ENCODE measurements at places on chromosomes 4 and X.

- no peak for DNase-seq
These were observed 308 bp upstream of the TLR2 start for GRCh38 chr4:153683763-153684181.

- no peak for DNase-seq
These were observed 143.1 kb upstream of the BCOR start for GRCh38 chrX:40240844-40241243.

DNA sequence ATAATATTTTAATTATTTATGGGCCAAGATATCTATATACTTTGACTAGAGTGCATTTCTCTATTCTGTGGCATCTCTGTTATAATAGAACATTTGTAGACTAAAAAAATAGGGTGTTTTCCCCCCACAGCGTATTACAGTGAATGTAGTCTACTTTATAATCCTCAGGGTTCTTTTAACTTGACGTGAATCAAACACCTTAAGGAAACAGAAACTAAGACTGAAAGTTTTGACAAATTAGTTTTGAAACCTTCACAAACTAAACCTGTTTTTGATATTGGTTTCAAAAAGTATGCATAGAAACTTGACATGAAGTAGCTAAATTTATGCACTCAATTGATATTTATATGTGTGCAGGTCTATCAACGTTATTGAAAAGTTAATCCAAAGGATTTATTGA, 1963.1 kb upstream of the TENM3 start:
- no peak for DNase-seq

- DNase-seq = no peak
These were observed 18.8 kb upstream of the RPL34 start for GRCh38 chr4:108601532-108601931.

DNA sequence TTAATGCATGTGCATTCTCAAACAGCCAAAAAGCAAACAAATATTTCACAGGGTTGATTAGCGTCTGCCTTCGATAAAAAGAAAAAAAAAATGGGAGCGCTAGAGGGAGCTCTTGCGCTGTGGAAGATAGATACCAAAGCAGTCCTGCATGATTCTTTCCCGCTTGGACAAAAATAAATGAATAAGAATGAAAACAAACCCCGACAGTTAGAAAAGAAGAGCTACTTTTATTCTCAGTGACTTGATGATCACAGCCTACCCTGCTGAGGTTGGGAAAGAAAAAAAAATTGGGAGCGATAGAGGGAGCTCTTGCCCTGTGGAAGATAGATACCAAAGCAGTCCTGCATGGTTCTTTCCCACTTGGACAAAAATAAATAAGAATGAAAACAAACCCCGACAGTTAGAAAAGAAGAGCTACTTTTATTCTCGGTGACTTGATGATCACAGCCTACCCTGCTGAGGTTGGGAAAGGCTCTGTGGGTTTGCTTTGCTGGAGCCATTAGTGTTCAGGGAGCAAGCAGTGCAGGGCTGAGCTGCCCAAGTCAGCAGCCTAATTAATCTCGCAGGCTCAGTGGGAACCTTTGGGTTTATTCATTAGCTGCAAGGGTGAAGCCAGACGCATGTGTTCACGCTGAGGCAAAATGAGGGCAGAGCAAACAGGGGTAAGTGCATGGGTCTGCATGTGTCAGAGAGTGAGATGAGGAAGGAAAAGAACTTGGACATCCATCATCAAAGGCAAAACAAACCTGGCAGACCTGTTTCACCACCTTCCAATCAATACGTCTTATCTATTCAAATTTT, 249.3 kb upstream of the PRKX start:
- DNase-seq = no peak

DNA sequence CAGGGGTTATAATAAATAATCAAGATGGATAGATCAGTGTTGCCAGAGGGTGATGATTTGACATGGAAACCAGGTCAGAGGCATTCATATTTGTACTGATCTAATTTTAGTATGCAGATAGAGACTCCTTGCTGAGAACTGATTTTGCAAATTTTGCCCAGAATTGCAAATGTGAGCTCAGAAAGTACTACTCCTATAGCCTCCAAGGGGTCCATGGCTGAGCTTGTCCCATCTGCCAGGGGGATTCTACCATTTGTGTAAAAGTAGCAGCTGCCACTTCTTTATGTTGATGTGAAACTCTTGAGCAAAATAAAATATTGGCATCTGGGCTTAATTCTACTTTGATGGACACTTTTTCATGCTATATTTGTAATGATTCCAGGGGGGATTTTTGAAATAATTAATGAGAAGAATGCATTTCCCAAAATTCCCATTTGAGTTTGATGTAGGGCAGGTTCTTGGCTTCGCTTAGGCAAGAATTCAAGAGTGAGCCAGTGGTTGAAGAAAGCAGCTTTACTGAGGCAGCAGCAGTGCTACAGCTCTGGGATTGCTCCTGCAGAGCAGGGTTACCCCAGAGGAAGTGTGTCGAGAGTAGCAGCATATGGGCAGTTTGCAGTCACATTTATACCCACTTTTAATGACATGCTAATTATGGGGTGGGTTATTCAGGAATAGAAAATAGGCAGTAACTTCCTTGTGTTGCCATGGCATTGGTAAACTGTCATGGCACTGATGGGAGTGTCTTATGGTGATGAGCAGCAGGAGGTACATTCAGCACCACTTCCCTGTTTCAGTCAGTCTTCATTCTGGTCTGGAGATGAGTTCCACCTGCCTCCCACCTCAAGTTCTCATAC, 38.7 kb upstream of the DCLK2 start:
- DNase-seq = no peak

DNA sequence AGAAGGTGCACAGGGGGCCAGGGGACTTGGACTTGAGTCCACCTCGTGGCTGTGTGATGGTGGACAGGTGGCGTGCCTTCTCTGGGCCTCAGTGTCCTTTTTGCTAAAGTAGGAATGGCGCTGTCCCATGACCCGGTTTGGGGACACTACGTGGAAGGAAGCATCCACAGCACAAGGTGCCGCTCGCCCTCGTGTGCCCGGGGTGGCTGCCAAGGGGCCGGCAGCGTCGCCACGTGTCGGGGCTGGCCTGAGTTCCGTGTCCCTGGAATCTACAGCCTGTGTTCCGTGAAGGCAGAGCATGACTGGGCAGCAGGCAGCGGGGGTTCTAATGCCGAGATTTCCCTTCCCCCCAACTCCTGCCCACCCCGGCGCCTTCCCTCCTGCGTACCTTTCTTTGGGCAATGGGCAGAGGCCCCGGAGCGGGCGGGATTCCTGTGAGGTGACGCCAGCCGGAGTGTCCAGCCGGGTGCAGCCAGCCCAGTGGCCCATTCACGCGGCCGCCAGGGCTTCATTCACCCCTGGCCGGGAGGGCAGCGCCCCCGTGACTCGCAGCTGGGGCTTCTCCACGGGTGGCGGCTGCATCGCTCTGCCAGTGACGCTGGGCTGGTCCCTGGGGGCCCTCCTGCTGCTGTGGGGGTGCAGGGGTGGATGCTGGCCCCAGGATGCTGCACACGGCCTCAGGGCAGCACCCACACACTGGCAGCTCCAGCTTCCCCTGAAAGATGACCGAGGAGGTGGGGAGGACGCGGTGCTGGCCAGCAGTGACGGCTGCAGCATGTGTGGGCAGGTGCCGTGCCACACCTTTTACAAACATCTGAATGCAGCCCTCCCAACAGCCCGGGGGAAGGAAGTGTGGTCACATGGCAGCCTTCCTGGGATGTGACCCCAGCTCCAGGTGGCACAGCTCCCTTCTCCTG, 21.2 kb downstream of the DOK7 start:
- peak; percentile 85 for DNase-seq

DNA sequence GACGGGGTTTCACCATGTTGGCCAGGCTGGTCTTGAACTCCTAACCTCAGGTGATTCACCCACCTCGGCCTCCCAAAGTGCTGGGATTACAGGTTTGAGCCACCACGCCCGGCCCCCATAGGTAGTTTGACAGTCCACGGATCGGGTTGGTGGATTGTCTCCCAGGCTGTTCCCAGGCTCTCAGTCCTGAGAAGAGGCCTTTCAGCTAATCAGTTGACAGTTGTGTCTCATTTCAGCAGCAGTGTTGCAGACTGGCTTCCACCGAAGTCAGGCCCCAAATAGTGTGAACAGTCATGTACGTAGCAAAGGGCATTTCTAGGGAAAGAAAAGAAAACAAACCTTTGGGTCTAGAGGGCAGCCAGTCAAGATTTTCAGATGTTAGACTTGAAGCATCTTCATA, 102.4 kb upstream of the TLR3 start:
- DNase-seq = no peak

- no peak for DNase-seq
These were observed 1153.0 kb upstream of the INTU start for GRCh38 chr4:126479709-126480108.

GRCh38 chr4:72326692-72327632, 242.1 kb downstream of the ADAMTS3 start:
- DNase-seq = no peak

DNA sequence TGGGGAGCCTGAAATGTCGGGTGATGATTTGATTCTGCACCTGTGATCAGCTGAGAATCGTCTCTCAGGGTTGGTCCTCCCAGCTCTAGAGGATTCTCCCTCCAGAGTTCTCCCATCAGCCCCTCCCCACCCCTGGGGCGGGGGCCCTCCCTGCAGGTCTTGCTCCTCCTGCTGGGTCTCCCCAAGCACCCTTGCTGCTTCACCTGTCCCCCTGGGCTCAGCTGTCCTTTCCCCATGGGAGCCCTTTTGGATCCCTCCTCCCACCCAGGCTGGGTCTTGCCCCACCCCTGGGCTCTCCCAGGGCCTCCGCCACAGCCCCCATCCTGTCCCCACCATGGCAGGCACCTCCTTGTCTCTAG, 22.2 kb downstream of the PSAPL1 start:
- DNase-seq = no peak

DNA sequence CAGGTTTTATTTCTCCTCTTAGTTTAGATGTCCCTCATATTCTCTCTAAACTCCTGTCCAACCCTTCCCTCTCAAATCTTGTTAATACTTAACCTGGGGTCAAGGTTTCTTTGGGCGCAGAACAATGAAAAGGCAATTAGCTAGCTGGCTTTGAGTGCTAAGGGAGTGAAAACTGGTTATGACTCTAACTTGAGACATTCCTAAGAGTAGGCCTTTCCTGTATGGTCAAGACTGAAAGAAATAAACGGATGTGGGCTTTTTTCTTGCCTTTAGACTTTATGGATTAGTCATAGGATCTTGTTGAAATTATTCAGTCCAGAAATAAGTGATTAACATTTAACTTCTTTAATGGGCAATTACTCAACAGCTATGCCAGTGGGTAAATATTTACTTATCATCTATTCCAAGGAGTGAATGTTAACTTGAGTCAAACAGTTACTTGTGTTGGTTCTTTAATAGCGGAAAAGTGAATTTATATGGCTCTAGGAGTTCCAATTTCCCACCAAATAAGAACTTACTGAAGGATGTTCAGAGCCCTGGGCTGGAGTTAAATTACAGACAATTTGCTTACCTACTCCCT, 141.7 kb upstream of the SCML1 start:
- no peak for DNase-seq

- DNase-seq = no peak
These were observed 240.2 kb downstream of the RAPGEF2 start for GRCh38 chr4:159343116-159343515.

DNA sequence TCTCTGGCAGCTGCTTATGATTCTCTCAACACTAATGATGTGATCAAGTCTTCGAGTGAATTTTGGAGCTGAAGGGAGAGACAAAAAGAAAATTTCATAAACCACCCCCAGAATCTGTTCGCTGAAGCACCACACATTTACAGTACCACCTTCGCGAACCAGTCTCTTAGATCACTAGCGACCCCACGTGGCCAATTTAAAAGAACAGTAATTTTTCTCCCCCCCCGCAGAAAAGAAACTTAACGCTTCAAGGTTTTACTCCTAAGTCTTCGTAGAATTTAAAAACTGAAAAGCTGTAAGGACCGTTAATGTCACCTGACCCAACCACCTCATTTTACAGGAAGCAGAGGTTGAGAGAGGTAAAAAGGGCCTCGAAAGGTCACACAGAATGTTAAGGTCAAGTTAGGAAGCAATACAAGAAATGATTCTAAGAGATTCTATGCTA, 187.5 kb downstream of the QDPR start:
- no peak for DNase-seq

DNA sequence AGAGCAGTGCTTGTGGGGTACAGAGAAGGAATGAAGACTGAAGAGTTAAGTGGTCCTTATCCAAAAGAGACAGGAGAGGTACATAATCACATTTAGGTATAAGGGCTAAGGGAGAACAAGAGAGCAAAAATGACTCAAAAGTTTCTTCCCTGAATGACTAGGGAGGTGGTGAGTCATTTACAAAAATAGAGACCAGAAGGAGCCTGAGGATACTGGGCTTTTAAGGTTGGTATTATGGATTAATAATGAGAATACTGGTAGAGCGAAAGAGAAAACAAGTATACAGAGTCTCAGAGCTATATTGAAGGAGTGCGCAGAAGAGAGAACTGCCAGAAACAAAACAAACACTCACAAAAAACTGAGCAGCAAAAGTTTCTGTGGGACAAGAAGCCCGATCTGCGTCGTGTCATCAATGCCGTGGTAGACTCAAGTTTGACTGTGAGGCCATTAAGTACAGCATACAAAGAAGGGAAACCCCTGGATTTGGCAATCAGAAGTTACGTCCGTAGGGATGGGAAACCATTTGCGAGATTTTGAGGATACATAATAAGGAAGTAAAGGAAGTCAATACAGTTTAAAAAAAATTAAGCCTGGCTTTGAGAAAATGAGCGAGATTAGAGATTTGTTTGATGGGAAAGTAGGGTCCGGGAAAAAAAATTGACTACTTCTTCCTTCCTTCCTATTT, 129.1 kb upstream of the STIM2 start:
- no peak for DNase-seq

DNA sequence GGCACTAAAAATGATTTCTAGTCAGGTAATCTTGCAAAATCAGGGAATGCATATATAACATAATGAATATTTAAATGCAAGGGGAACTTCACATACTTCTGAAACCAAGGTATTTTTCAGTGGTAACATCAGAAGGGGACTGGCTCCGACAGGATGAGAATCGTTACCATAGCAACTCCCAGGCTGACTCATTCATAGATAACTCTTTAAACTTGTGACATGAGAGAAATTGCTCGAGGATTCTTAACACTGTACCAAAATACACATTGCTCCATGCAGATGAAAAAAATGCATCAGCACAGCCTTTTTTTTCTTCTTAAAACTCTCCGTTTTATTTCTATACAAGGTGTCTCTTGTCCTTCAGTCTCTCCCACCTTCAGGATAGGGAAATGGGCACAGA, 114.3 kb downstream of the GABRB1 start:
- DNase-seq = no peak

DNA sequence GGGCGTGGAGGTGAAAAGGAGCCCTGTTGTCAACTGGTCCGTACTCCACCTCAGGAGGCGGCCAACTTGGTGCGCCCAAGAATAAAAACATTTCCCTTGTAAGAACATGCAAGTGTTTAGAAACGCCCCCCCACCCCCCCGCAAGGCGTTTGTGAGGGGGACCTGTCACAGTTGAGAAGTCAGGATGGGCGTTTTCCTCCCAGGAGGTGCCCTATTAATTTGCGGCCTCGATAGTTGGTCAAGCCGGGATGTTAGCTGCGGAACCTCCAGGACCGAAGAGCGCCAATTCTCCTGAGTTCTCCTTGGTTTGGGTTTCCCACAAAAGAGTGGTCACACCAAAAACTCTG, 651 bp upstream of the SAP30 start:
- peak; percentile 73 for DNase-seq
